Activated CD8-positive, alpha-beta memory T cell treated with anti-CD3 and anti-CD28 coated beads for 24 hours (primary cell): ENCODE measurements at places on chromosomes 5 and 9.

DNA sequence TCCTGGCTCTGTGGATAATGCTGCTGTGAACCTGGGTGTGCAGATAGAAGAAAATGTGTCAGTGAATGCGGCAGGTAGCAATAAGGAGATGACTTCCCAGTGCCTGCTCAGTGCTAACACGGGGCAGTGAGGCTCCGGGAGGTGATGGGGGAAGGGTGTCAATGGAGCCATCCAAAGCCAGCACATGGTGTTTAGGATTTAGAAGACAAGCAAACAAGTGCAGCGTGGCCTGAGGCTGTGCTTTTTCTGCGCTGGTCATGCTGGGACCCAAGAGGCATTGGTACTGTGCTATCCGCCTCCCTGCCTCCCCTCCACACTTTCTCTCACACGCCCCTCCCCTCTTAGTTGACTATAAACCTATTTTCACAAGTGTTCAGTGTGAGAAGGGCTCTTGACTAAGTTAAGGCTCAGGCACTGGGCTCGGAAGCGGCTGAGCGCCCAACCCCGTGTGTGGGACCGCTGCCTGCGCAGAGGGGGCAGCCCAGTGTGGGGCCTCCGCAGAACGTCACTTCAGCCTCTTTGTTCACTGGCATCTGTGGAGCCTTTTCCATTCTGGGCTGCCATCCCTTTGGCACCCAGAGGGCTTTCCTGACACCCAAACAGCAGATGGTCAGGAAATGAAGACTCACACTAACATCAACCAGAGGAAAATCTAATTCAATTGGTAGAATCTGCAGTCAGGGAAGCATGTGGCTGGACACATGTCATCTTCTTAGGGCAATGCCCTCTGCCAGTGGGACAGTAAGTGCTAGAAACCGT lies 21.8 kb upstream of the NINJ1 start:
- no peak for DNase-seq

- no peak for DNase-seq
These were observed 96.5 kb upstream of the CAST start for GRCh38 chr5:96565582-96566265.

GRCh38 chr9:100431886-100432285 lies 4.9 kb downstream of the MSANTD3 start:
- no peak for DNase-seq

DNA sequence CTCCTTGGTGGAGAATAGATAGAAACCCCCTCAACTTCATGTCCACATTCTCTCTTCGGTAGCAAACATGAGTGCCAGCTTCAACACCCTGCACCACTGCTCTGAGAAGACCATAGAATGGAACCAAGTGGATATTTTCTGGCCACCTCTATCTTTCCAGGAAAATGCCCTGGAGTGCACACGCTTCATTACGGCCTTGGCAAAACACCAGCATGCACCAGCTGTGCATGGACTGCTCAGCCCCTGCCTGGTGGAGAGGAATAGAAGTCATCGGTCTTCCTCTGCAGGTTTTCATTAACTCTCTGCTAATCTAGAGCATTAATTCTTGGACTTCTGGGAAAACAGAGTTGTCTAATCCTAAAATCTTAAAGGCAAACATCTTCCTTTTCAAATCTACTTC lies 211.6 kb upstream of the TMEM161B start:
- no peak for DNase-seq

- no peak for DNase-seq
These were observed 785.3 kb upstream of the RIOK2 start for GRCh38 chr5:97968346-97968745.

DNA sequence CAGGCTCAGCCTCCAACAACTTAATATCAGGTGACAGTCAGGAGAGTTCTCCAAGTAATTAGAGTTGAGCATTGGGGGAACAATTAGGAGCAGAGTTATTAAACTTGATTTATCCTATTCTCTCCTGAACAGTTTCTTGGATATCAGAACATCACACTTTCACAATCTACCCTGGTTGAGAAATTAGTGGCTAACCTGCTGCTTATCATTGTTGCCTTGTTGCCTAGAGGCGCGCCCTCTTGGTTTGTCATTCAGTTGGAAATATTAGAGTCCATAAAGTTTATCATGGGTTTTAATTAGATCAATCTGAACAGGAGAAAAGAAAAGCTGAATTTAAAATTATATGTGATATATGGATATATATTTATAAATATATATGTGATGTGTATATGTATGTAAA lies 291.1 kb downstream of the CCDC171 start:
- DNase-seq = no peak

DNA sequence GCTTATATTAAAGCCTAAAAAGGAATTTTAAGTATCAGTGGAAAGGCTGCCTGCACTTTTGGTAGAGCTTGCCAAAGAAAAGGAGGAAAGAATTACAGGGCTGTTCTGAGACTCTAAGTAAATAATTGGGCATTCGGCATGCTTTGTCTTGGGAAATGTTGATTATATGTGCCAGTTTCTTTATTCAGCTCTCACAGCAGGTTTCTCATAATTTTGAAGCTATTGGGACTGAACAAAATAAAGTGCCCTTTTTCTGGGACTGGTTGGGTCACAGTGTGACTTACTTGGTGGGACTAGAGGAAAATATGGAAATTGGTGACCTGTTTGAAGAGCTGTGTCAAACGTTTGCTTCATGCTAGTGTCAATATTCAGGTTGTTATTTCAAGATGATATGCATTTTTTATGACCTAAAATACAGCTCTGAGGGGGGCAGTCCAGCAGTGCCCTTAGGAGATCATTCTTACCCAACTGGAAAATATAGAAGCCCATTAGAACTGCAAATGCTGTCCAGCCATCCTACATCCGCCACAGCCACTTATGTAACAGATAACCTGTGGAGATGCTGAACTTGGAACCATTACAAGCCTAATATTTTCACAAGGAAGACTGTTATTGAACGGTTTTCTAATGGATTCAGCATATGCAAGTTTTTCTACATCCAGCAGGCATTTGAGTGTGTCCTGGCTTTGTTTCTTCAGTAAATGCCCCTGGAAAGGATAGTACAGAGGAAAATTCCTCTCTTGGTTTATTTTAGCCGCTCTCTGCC lies 122.4 kb downstream of the SNCAIP start:
- no peak for DNase-seq

DNA sequence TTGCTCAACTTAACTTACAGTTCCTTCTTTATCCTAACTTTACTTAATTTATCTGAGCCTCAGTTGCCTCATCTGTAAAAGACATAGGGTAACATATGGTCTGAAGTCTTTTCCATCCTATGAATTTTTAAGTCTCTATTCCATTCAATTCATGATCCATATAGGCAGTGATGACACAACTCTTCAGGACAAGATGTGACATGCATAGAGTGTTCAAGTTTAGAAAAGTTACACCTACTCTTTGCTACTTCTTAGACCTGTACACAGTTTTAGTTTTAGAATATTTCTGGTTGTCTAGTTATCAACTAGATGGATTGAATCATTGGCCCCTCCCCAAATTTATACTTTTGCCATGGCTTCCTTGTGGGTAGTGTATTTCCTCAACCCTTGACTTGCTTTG lies 50.7 kb upstream of the ELL2 start:
- no peak for DNase-seq
